ENCODE measurements at places on chromosomes 6 and 20.

- ATAC-seq, result peak; percentile 42
These were observed at the start of gene GRIK2 for GRCh38 chr6:101393251-101393828. Gene GRIK2 (plus strand): TSS chr6:101393708.

- ATAC-seq, result no peak
These were observed 478 bp upstream of the MTHFD1L start for GRCh38 chr6:150865043-150865405.

DNA sequence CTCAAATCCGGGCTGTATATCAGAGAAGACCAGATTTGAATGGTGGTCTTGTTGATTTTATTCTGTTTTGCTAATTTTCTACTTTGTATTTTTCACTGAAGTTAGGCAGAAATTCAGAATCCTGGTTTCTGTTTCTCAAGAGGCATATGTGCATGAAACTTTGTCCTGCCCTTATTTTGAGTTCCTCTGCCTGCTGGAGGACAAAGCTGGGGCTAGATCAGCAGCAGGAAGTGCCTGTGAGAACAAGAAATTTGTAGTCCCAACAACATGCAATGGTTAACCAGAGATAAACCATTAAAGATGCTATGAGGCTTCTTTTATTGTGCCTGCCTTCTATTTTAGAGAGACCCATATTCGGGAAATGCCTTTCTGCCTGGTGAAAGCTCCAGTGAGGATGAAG is 37.1 kb downstream of the BEND6 start:
- ATAC-seq, result no peak

GRCh38 chr6:56223995-56224394 is 23.4 kb downstream of the COL21A1 start:
- ATAC-seq, result peak; percentile 58

- no peak for ATAC-seq
These were observed 14.5 kb downstream of the HMGN4 start for GRCh38 chr6:26552640-26553188.

GRCh38 chr6:143539734-143540133 is 28.2 kb upstream of the FUCA2 start:
- no peak for ATAC-seq

DNA sequence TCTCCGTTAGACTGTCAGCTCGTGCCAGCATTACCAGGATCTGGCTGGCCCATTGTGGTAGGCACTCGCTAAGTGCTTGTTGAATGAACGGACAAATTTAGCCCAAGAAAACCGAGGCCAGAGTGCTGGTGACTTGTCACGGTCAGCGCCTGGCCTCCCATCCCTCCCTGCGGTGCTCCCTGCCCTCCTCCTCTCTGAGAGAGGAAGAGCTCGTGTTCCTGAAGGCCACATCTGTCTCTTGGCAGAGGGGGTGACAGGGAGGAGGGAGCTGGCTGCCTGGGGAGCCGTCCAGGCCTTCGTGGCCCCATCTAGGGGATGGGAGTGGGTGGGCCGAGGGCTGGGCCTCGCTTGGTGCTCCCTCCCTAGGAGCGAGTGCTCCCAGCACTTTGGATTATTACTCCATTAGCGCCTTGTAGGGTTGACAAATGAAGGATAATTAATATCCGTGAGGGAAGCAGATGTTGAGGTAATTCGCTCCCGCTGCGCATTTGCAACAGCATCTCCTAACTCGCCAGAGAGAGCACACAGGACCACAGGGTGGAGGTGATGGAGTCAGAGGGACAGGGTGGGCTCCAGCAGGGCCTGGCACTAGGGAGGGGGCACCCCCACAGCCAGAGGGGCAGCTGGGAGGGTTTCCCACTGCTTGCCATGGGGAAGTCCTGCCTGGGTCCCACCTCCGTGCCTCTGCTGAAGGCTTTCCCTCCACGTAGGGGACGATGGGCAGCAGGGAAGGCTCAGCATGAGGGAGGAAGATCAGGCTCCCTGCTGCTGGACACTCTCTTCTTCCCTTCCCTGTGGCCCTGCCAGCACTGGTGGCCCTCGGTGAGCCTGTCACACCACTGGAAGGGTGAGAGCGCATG is 37.0 kb downstream of the VSTM2L start:
- no peak for ATAC-seq

DNA sequence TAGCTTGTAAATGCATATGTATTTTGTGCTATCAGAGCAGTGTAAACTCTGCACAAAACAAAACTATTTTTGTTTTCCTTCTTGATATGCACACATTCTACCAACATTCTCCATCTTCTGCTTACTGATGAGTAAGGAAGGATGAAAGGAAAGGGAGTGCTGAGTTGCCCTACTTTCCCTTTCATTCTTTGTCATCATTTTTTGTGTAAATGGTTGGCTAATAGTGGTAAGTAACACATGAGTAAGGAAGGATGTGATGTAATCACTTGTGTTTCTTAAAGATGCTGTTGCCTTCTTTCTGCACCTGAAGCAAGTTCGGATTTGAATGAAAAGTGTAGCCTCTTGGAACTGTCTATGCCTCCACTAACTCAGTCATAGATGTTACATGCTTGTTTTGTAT is 4.6 kb upstream of the REV3L start:
- ATAC-seq, result peak; percentile 42

GRCh38 chr6:132228894-132229293 is 172.4 kb downstream of the MOXD1 start:
- no peak for ATAC-seq

DNA sequence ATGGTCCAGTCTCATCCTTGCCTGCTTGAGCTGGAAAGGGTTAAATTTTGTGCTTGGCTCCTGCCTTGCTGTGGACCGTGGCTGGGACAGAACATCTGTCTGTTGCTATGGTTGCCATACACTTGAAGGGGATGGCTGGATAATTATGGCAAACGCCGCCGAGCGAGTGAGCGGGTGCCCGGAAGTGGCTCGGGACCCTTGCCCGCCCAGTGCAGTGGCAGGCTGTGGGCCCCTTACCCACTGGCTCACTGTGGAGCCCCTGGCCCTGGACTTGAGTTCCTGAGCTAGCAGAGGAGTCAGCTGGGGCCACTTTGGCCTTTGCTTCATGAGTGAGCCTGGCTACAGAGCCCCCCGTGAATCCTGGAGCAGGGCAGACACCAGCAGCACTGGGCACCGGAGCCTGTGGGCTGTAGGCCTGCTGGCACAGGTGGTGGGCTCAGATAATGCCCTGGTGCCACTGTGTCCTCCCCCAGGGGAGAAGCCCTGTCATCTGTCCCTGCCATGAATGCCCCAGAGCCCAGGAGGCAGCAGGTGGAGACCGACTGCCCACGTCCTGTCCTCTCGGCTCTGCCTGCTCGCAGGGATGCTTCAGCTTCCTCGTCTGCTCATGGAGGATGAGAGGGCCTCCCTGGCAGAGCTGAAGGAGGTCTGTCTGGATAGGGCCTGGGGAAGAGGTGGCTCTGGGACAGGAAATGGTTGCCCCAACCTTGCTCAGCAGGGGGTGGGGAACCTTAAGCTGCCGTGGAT is 25.5 kb upstream of the NOL4L start:
- no peak for ATAC-seq

DNA sequence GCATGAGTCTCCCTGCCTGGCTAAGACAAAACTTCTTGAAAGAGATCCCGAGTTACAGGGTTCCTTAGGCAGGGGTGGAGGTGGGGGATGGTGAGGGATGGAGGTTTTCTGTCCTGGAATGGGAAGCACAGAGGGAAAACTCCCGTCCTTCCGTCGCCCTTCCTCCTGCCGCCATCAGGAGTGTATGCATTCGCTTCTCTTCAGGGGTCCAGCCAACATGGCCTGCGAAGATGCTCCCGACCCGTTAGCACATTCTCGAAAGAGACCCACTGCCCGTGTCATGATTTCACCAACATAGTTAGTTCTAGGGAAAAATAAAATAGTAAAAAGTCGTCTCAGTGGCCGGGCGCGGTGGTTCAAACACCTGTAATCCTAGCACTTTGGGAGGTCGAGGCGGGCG is 37.1 kb downstream of the KIF25 start:
- ATAC-seq, result no peak

DNA sequence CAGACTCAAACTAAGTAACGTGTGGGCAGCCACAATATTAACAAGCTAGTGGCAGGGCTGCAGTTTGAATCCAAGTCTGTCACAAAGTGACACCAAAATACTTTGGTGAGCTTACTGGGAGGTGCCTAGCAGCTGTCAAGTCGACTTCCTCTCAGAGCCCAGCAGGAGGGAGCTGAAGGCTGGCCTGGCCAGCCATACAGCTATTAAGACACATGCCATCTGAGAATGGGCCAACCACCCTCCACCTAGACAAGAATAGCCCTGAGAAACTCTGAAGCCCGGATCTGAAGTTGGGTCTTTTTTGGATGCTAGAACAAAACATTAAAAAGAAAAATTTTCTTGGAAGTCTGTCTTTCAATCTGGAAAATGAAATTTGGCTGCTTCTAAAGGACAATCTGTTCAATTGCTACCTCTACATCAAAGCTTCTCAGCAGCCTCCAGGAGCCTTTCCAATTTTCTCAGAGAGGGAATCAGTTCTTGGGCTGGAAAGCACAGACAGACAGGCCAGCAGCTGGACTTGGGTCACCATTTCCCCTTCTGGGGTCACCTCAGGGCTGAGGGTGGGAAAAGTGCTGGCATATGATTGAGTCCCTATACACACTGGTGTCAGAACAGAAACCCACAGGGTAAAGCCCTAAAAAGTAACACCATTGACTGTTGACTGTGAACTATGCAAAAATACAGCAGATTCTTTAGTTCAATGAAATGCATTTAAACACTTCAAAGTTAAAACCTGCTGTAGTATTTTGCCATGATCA is 42.9 kb downstream of the UQCC1 start:
- ATAC-seq, result no peak

GRCh38 chr6:32842690-32843089 is 1.2 kb downstream of the PSMB8 start:
- ATAC-seq, result no peak

DNA sequence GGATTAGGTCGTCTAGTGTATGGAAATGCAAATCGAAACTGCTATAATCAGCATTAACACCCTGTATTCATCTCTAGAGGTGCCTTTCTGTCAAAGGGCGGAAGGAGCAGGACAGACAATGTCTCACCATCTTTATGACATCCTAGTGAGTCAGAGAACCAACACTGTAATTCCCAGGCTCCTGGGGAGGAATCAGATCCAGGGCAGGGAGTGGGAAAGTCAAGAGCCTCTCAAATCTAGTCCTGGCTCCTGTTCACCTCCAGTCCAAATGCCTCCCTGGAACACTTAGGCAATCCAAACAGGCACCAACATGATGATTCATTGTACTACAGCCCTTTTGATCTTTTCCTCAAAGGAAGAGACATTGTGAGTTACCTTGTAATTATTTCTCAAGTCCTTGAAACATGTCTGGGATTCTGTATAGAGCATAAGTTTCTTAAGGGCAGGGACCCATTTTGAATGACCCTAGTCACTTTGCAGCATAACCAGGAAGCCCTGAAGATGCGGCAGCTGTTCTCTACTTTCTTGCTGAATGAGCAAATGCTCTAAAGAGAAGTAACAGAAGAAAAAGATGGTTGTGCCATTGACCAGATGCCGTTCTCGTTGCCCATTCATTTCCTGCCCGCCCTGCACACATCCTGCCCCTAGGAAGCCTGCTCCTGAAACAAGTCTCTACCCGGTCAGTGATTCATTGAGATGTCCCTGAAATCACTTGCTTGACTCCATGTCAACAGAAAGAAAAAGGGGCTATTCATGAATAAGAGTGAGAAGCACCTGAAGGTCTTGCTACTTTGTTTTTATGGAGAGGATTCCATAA is 112.8 kb upstream of the JARID2 start:
- peak; percentile 97 for ATAC-seq

DNA sequence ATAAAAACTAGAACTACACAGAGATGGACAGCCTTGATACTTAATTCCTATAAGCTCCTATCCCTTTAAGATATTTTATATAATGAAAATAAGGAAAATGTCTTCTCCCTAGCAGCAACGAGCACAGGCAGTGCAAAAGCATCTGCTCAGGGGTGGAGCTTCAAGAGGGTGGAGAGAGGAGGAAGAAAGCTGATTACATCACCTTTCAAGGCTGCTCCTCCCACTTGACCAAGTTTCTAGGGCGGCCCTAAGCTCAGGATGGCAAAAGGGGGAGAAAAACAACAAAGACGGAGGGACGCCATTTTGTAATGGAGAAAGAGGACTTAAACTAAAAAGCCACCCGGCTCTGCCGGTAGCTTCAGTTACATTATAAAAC is 2.2 kb downstream of the PPP1R10 start:
- peak; percentile 77 for ATAC-seq

- no peak for ATAC-seq
These were observed 151.5 kb upstream of the MLIP start for GRCh38 chr6:53959717-53960116.

DNA sequence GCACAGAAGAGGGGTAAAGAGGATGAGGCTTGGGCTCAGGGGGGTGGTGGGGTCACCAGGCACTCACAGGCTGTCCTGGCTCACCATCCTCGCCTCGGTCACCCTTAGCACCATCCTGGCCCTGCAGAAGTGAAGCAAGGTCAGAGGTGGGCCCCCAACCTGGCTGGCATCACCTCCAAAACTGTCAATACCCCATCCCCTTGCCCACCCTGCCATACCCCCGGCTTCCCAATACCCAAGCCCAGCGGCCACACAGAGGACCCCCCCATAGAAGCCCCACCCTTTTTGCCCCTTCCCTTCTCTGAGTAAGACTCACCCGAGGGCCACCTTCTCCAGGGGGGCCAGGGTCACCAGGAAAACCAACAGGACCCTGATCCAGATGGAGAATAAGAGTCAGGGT is 23.6 kb downstream of the COL11A2 start:
- no peak for ATAC-seq

DNA sequence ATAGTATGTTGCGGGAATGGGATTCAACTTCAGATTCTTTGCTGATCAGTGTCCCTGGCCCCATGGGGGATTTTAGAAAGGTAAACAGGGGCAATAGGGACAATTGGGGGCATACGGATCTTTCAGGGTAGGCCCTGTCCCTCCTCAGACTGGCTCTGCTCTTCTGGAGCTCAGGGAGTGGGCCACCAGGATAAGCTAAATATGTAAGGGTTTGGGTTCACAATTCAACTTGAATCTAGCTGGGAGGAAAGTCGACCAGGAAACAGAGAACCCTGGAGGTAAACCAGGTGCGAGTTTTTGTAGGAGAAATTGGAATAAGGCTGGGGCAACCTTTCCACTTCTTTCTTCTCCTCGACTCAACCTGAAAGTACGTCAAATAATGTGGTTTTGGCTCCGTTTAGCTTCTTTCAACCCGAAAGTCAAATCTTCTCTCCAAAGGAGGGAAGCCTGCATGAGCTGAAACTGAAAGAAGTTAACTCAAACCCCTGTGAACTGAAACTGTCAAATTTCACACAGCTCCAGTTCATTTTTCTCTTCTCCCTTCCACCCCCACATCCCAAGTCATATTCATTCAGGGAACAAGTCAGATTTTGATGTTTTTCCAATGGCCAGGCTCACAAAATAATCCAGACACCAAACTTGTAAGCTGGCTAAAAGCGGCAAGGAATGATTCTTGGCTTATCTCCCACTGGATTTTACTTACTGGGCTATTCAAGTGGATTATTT is 278.2 kb downstream of the CLIC5 start:
- no peak for ATAC-seq

- no peak for ATAC-seq
These were observed 861 bp upstream of the HLA-A start for GRCh38 chr6:29941471-29941870.

GRCh38 chr6:20918868-20919267 is 384.6 kb downstream of the CDKAL1 start:
- ATAC-seq, result no peak

DNA sequence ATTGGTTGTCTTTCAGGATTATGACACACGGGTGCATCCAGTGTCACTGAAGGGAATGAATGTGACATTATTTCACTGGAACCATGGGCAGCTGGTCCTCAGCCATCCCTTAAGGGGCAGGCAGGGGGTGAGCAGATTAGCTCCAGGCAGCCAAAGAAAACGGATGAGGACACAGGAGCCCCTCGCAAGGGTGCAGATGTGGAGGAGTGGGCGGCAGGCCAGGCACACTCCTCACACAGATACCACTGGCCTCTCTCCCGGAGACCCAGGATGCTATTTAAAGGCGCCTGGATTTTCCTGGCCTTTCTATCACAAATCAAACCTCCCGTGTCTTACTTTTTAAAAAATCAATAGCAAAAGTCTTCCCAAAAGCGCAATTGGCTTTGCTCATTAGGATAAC is 210.4 kb downstream of the TAF4 start:
- ATAC-seq, result no peak

Data from esophagus mucosa (tissue), 1 donor.